ENCODE measurements at places on chromosomes 2 and 18.

- no peak for DNase-seq
Measured at GRCh38 chr18:13624563-13625237, 101.7 kb downstream of the FAM210A start.

DNA sequence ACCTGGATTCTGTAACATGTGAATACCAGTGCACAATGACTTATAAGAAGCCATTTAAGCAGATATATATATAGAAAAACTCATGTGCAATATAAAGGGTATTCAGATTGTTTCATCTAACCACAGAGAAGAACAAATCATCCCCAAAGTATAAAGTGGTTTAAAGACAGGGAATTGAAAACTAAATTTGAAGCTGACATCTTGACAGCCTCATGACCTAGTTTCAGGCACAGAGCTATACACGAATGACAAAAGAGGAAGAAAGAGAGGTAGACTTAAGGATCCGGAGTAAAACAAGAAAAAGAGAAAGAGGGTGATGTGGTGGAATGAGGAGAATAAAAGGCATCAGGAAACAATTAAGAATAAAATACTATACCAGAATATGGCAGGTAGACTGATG, 194.5 kb downstream of the EPHA4 start:
- DNase-seq: no peak

- no peak for DNase-seq
Measured at GRCh38 chr18:47280121-47280520, 28.7 kb upstream of the SKOR2 start.

DNA sequence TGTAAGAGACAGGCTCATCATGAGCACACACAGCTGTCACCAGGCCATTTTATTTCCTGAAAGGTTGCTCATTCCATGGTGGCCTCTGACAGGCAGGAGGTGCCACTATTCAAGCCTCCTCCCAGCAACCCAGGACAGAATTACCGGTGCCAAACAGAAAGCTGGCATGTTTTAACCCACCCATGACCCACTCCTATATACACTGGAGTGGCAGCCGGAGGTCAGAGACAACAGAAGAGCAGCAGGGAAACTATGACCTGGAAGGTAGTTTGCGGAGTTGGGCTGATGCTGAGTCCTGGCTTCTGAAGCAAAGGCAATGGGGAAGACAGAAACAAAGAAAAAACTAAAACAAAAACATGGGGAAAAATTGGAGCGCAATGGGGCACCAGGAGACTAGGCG, 2.3 kb downstream of the RFTN2 start:
- no peak for DNase-seq

Data from aorta (tissue), 5 donors.